Uterus (tissue), 4 donors: ENCODE measurements at places on chromosomes 12 and 14. TPM values are rescaled to one million over a fixed set of nuclear protein-coding genes. Genes with fewer than 3 reads are reported as not detected.
A peak's percentile ranks its signal among the peaks of the same experiment; 100 is the strongest.

The BEST3 gene
- total RNA-seq, result 0.21 TPM

The PNP gene
- total RNA-seq, result 15.3 TPM

The IAPP gene
- total RNA-seq, result not detected

The ACVR1B gene
- 2.6 TPM for total RNA-seq

DNA sequence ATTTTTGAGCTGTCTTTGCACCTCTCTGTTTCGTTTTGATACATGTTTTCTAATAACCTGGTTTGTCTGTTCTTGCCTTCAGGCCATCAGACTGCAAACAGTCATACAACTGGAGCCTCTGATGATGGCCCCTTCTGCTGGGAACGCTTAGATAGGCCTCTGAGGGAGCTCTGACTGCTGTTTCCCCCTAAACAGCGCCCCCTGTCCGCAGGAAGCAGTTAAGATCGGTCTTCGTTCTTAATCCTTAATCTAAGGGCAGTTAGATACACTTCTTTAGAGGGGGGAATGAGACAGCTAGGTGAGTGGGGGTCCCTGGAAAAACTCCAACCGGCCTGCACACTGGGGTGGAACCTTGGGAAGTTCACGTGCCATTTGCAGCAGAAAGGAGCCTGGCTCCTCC is 1338.8 kb upstream of the SEL1L start:
- no peak overlapping the region for H3K27ac ChIP-seq
- no peak overlapping the region for H3K4me3 ChIP-seq
- no peaks in the 10 kb centered on the region for H3K27me3 ChIP-seq

DNA sequence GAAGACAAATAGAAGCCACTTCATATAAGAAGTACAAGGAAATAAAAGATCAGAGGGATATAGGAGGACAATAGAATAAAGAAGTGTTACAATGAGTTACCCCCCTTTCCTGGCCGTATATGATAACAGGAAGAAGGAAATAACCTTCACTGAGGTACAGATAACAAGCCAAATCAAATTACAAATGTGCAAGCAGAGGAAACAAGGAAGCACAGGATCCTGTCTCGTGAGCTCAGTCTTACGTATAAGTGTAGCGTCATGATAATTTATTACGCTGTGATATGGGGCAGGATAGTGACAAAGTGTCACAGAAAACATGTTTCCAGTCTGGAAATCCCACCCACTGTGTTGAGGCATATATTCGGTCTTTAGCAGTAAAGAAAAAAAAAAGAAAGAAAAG is 26.5 kb downstream of the CRACR2A start:
- no peaks in the 10 kb centered on the region for H3K4me1 ChIP-seq
- no peak for DNase-seq
- H3K36me3 ChIP-seq, result no peaks in the 10 kb centered on the region
- H3K27ac ChIP-seq, result no peak overlapping the region

DNA sequence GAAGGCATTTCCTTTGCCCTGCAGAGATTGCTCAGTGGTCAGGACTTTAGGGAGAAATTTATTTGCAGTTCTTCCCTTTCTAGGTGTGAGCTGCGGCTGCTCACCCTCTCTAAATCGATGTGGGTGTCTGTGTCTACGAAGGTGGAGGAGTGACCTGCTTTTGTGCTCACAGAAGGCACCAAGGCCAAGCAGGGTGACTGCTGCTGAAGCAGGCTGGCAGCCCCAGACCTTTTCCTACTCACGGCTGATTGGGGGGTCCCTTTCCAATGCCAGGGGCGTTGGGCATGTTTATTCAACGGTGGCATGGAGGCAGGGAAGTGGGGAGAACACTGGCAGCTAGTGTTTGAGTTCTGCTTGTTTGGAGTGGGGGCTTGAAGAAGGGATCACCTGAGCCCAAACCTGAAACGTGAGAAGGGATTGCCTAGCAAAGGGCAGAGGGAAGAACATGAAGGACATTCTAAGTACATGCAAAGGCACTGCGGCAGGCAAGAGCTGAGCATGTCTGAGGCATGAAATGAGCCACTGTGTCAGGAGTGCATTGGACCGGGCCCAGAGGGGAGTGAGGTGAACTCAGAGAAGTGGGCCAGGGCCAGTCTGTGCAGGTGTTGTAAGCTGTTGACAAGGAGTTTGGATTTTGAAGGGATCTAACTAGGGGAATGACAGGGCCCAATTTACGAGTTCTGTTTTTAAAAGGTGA is 56.3 kb downstream of the CACNA1C start:
- no peaks in the 10 kb centered on the region for H3K36me3 ChIP-seq
- no peak overlapping the region for H3K27ac ChIP-seq
- H3K27me3 ChIP-seq, result no peaks in the 10 kb centered on the region
- H3K4me3 ChIP-seq, result no peak overlapping the region
- no peak for DNase-seq
- H3K4me1 ChIP-seq, result no peaks in the 10 kb centered on the region

- DNase-seq, result no peak
- H3K36me3 ChIP-seq, result no peaks in the 10 kb centered on the region
- H3K4me1 ChIP-seq, result no peaks in the 10 kb centered on the region
- H3K4me3 ChIP-seq, result no peak overlapping the region
- no peaks in the 10 kb centered on the region for H3K27me3 ChIP-seq
Observed at GRCh38 chr14:90900476-90901083, 84.3 kb upstream of the TTC7B start.

- DNase-seq, result peak; percentile 54
- H3K27ac ChIP-seq, result peak overlapping the region; percentile 95
- peak overlapping the region; percentile 98 for H3K4me3 ChIP-seq
- no peaks in the 10 kb centered on the region for H3K36me3 ChIP-seq
Observed at GRCh38 chr12:3077572-3078081, 448 bp downstream of the TSPAN9 start.

GRCh38 chr14:77601846-77602619 is 14.4 kb downstream of the SPTLC2 start:
- DNase-seq, result no peak
- no peak overlapping the region for H3K27ac ChIP-seq
- no peaks in the 10 kb centered on the region for H3K36me3 ChIP-seq
- H3K27me3 ChIP-seq, result no peaks in the 10 kb centered on the region
- H3K4me1 ChIP-seq, result no peaks in the 10 kb centered on the region
- no peak overlapping the region for H3K4me3 ChIP-seq

DNA sequence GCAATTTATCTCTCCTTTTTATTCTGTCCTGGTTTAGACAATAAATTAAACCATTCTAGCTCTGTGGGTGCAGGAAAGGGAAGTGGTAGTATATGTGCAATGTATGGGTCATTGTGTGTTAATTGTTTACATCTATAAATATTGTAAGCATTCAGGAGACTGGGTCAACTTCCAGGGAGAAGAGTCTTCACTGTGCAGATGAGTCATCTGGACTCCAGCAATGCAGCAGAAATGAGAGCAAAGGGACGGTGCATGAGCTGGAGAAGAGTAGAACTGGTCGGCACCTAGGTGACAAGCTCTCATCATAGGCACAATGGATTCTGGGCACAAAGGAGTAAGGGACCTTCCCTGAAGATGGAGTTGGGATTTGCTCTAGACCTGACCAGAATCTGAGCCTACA is 211.1 kb upstream of the DAAM1 start:
- DNase-seq, result no peak
- no peaks in the 10 kb centered on the region for H3K27me3 ChIP-seq
- H3K27ac ChIP-seq, result no peak overlapping the region

- no peak overlapping the region for H3K27ac ChIP-seq
- H3K27me3 ChIP-seq, result no peaks in the 10 kb centered on the region
- H3K36me3 ChIP-seq, result no peaks in the 10 kb centered on the region
- DNase-seq, result no peak
- no peaks in the 10 kb centered on the region for H3K4me1 ChIP-seq
- H3K4me3 ChIP-seq, result no peak overlapping the region
Observed at GRCh38 chr12:118334939-118335567, 37.7 kb downstream of the TAOK3 start.

DNA sequence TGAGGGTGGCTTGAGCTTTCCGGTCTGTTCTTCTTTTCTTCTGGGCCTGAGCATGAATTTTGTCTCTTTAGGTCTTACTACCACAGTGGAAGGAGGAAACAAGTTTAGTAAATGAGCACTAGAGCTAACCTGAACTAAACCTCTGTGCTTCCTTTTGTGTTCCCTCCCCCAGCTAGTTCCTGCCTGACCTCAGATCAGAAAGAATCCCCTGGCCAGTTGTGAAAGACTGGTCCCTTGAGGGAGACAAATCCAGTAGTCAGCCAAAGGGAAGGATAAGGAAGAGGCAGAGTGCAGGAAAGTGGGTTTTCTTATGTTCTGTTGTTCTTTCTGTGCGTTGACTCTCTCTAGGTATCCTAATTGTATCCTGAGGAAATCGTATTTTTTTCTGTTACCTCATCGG is 17.5 kb downstream of the ZNF664 start:
- peak; percentile 45 for DNase-seq
- no peaks in the 10 kb centered on the region for H3K4me1 ChIP-seq
- H3K36me3 ChIP-seq, result no peaks in the 10 kb centered on the region
- no peaks in the 10 kb centered on the region for H3K27me3 ChIP-seq
- H3K4me3 ChIP-seq, result no peak overlapping the region
- no peak overlapping the region for H3K27ac ChIP-seq

DNA sequence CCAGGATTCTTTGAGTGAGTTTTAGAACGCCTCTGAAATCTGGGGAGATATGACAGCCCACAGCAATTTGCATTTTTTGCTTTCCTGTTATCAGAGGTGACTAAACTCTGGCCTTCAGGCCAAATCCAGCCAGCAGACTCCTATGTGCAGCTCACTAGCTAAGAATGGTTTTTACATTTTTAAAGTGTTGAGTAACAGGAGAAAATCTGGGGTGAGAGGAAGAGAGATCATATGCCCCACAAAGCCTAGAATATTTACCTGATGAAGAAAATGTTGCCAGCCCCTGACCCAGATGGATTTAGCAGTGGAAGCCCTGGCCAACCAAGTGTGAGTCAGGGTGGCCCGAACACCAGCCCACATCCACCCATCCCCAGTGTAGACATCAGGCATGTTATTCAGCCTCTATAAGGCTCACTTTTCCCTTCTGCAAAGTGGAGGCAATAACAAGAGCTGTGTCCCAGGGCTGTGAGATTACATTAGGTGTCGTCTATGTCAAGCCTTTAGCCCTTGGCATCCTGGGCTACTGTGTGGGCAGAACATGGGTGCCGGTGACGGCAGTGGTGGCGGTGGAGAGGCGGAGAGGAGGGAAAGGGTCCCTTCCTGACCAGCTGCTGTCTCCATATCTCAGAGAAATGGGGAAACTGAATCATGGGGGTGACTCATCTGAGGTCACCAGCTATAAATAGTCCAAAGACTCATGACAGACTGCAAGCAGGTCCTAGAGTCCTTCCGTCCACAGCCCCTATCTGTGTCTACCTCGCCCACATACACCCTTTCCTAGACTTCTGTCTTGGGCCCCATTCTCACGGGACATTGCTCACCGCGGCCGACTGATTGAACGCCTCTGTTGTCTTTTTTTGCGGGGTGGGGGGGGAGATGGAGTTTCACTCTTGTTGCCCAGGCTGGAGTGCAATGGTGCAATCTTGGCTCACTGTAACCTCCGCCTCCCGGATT is 32.6 kb upstream of the CD9 start:
- H3K4me1 ChIP-seq, result no peaks in the 10 kb centered on the region
- peak overlapping the region; percentile 69 for H3K27ac ChIP-seq
- peak; percentile 62 for DNase-seq

DNA sequence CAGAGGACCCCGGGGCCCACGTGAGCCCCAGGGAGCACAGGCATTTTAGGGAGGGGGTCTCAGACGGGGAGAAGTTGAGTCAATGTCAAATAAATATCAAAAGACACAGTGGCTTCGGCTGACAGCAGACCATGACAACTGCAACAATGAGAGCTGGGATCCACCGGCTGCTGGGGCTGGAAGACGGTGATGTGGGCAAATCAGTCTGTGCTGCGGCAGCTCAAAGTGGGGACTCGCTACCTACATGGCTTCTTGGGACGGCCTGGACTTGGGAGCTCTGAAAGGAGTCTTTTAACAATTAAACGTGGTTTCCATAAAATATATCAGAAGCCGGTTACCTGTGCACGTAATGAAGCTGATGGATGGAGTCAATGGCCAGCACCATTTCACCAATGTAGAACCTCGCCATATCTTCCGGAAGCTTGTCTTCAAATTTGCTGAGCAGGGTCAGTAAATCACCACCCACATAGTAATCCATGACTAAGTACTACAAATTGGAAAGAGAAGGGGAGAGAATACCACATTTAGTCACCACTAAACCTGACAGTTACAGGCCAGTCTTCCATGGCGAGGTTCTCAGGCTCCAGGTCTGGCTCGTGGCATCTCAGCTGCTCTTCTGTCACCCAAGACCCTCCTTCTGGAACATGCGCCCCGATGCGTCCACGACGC is 58.0 kb downstream of the CDC42BPB start:
- no peak for DNase-seq
- no peaks in the 10 kb centered on the region for H3K27me3 ChIP-seq
- no peaks in the 10 kb centered on the region for H3K36me3 ChIP-seq
- H3K4me3 ChIP-seq, result no peak overlapping the region
- no peaks in the 10 kb centered on the region for H3K4me1 ChIP-seq
